ENCODE measurements at places on chromosomes 7 and 10.

DNA sequence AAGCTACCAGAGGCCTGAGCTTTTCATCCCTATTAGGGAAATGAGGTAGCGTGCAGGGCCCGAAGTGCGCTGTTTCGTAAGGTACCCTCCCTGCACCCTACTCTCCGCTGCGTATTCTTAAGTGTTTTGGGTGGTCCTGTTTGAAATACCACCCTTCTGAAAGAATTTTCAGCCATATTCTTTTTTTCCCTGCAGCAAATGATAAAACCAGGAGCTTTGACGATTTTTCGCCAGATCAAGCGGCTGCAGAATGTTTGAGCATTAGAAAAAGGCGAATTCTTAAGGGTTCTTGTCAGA lies 1.2 kb downstream of the RSBN1L start:
- DNase-seq, result no peak

- DNase-seq, result no peak
Observed at GRCh38 chr10:102410429-102411073, 8.0 kb downstream of the PSD start.

DNA sequence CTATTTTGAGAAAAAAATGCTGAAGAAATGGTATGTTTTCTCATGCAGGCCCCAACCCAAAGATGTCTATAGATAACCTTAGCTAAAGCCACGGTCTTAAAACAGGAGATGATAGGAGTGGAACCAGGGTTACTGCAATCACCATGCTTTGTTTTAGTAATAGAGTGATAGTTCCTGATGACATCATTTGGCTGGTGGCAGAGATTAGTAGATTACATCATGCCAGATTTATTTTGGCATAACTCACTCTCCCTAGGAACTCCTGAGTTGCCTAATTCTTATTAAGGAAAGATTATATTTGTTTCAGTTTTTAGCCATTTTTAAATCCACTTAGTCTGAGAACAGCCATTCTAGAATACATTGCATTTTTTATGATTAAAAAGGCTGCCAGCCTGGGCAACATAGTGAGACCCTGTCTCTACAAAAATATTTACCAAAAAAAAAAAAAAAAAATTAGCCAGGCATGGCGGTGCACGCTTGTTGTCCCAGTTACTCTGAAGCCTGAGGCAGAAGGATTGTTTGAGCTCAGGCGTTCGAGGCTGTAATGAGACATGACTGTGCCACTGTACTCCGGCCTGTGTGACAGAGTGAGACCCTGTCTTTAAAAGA lies 17.8 kb downstream of the ENO4 start:
- DNase-seq, result no peak

- DNase-seq, result no peak
Observed at GRCh38 chr10:16597656-16598055, 76.0 kb upstream of the C1QL3 start.

- DNase-seq, result no peak
Observed at GRCh38 chr10:24209946-24210491, 1.1 kb downstream of the KIAA1217 start.

- DNase-seq, result no peak
Observed at GRCh38 chr10:117136391-117136975, 1.6 kb downstream of the VAX1 start.

DNA sequence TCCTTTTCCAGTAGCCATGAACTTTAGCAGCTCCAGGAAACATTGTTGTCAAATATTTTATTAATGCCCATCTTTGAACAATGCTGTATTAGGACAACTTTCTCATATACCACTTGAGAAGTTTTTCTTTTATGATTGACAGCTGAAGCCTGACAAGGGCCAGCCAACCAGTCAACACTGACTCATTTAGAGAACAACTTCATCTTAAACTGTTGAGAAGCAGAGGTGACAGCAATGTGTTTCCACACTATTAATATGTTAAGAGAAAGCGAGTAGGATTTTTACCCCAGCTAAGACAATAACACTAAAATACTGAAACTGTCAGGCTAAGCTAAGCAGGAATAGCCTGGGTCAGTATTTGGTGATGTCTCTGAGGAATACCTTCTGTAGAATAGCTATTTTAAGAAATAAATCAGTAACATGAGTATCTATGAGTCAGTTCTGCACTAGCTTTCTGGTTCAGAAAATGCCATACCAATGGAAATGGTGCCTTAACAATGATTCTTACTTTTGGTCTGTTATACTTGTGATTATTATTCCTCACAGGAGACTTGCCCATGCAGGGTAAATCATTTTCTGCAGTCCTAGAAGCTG lies 168.8 kb upstream of the POT1 start:
- no peak for DNase-seq

DNA sequence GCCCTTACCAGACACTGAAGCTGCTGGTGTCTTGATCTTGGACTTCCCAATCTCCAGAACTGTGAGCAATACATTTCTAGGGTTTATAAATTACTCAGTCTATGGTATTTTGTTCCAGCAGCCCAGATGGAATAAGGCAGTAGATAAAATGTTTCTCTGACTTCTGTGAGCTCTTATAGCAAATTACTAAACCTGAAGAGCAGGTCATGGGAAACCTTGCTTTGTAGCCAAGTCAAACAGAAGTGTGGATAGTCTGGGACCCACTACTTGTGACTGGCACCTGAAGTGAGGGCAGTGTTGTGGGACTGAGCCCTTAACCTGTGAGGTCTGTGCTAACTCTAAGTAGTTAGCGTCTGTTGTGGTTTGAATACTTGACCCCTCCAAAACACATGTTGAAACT lies 4.6 kb upstream of the TBRG4 start:
- no peak for DNase-seq

DNA sequence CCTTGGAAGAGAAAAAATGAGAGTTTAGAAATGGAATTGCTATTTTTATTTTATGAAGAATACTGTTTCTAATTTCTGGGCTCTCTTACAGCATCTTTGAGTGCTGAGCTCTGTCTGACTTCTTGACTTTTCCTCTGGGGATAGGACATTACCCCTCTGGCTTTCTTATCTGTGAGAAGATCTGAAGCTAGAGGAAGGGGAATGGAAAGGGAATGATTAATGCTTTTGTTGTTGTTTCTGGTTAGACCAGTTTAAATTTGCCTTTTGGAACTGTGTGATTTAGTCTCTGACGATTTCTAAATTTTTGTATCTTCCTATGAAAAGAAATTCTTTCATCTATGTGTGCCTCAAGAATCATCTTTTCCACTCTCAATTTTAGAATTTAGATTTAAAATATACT lies 811.4 kb downstream of the REEP3 start:
- no peak for DNase-seq

- DNase-seq, result no peak
Observed at GRCh38 chr10:1101946-1102345, 45.8 kb downstream of the WDR37 start.

GRCh38 chr7:129101746-129102145 lies 42.8 kb upstream of the TSPAN33 start:
- DNase-seq, result no peak

DNA sequence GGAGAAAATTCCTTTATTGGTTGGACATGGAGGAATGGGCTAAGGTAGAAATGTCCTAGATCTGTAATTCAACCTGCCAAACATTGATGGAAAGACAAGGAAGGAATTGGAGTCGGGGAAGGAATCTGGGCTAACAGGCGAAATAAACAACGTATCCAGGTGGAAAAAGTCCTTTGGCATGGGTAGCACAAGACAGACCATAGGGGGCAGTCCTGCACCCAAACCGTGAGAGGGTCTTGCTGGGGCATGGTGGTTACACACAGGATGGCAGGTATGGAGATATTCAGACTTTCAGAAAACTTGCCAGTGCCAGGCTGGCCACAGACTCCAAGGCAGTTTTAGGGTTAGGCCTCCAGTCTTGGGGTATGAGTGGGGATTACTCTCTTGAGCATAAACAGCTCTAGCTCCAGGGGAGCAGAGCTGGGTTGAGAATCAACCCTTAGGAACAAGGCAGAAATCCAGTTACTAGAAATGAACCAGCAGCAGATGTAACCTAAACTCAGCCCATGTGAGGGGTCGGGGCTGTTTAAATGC lies 188.6 kb upstream of the GDF10 start:
- DNase-seq, result no peak

GRCh38 chr10:60573336-60573735 lies 183.7 kb upstream of the ANK3 start:
- no peak for DNase-seq
